ENCODE measurements at places on chromosomes 3 and 15.

DNA sequence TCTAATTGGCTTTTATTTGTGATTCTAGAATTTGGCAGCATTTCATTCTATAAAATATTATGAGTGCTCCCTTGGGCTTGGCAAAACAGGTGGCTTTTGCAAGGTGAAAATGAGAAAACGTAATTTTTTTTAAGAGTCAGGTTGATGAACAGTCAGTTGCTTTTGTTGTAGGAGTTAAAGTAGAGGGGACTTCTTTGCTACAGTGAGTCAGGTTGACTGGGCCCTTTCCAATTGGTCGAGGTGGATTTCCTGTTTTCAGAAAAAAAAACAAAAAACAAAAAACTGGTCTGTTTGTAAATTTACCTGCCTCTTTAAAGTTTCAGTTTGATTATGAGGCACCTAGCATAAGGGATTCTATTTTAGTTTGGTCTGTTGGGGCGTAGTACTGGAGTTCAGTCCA is 1469.4 kb upstream of the GBE1 start:
- DNase-seq: no peak

GRCh38 chr3:53820084-53820483 is 26.1 kb downstream of the CHDH start:
- no peak for DNase-seq

DNA sequence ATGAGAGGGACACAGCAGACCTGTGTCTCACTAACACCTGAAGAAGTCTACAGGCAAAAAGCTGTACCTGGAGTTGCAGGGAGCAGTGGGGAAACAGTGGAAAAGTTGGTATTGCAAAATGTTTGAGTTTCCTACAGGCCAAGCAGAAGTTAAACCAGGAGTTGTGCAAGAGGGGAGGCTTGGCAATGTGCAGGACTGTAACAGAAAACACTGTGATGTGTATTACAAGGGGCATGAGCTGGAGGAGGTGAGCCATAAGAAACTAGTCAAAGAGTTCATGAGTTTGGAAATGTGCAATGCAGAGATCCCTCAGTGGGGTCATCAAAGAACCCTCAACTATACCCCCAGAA is 47.1 kb upstream of the SERPINI2 start:
- DNase-seq: no peak

DNA sequence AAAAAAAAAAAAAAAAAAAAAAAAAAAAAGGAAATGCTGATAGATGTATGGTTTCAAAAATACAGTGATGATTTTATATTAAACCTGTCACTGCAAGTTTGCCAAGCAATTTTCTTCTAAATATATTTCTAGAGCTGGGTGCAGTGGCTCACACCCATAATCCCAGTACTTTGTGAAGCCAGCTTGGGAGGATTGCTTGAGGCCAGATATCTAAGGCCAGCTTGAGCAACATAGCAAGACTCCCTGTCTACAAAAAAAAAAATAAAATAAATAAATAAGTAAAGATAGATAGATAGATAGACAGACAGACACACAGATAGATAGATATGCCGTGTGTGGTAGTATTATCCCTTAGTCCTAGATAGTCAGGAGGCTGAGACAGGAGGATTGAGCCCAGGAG is 41.4 kb upstream of the ST3GAL6 start:
- no peak for DNase-seq

GRCh38 chr15:31360158-31360561 is 33.5 kb downstream of the KLF13 start:
- DNase-seq: no peak

- peak; percentile 57 for DNase-seq
Measured at GRCh38 chr3:168249550-168250414, 154.1 kb upstream of the GOLIM4 start.

DNA sequence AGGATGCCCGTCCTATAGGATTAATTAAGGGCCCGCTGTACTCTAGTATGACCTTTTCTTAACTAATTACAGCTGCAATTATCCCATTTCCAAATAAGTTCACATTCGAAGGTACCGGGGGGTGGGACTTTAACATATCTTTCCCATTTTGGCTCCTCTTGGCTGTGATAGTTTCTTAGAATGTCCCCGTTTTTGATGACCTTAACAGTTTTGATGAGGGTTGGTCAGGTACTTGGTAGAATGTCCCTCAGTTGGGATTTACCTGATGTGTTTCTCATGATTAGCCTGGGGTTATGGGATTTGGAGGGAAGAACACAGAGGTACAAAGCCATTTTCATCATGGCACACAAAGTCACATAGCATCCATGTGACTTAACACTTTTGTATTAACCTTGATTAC is 18.2 kb downstream of the RTP1 start:
- DNase-seq: no peak

DNA sequence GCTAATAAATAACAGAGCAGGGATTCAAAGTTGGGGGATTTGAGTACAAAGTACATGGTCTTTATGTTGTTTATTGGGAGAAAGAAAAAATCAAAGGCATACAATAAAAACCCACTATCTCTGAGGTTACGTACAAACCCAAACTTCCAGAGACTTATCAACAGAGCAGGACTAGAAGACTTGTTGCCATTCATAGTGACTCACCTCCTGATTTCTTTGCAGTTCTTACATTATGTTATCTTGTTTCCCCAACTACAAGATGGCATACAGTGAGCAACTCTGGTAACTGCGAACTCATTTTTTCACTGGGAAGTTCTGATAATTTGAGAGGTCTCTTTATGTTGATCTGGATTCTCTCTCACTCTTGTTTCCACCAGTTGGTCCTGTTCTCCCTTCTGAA is 80.6 kb upstream of the ETV5 start:
- DNase-seq: no peak

- no peak for DNase-seq
Measured at GRCh38 chr3:1380926-1381646, 288.3 kb downstream of the CNTN6 start.

- DNase-seq: no peak
Measured at GRCh38 chr3:37028329-37028728, 35.0 kb downstream of the MLH1 start.

- no peak for DNase-seq
Measured at GRCh38 chr15:64560998-64561397, 100.6 kb downstream of the ZNF609 start.

DNA sequence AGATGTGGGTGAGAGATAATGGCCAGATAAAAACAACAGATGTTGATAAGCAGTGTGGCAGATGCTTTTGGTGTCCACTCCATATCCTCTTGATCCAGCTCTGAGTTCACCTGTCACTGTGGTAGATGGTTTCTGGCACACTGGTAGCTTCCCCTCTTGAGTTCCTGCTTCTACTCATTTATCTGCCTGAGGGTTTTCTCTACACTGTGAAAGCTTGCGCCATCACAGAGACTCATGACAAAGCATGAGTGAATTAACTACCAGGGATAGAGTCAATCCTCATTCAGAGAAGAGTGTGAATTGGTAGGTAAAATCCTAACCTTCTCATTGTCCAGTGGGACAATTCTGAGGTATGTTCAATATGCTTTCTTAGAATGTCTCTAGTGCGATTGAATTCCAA is 50.0 kb upstream of the ARHGEF26 start:
- no peak for DNase-seq

DNA sequence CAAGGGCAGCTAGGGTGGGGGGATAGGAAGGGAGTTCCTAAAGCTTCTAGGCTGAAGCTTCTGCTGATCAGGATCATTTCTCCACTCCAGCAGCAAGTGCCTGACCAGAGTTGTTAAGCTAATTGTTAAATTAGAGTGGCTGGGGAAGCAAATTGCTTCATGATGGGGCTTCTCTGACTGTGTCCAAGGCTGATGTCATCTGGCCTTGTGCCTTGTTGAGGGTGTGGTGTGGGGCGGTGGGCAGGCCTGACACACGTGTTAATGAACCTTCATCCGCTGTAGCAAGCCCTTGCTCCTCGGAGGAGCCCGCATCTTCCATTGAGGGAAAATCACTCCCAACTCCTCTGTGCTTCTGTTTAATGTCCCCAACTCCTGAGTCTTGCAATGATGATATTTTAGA is 84.3 kb upstream of the ROPN1 start:
- no peak for DNase-seq

- no peak for DNase-seq
Measured at GRCh38 chr3:71238355-71238757, 345.2 kb downstream of the FOXP1 start.

- no peak for DNase-seq
Measured at GRCh38 chr15:53875139-53875538, 103.1 kb upstream of the UNC13C start.

Data from activated CD4-positive, alpha-beta T cell treated with anti-CD3 and anti-CD28 coated beads for 36 hours (primary cell).